Temporal lobe (tissue), 4 donors: ENCODE measurements at places on chromosomes 16 and 17. TPM values are rescaled to one million over a fixed set of nuclear protein-coding genes. Genes with fewer than 3 reads are reported as not detected.

KRT27 gene
- total RNA-seq: 0.25 TPM

PRR15L gene
- total RNA-seq: not detected

ITGAL gene
- total RNA-seq: 1.2 TPM

BICDL2 gene
- total RNA-seq: not detected

FMNL1 gene
- 4.2 TPM for total RNA-seq
